Cerebellar cortex (tissue), 1 donor: ENCODE measurements at places on chromosomes 6 and 20.

GRCh38 chr6:169971081-169971861 is 219.8 kb downstream of the ERMARD start:
- DNase-seq, result no peak

GRCh38 chr6:37967651-37968050 is 148.1 kb downstream of the ZFAND3 start:
- DNase-seq, result no peak

GRCh38 chr6:123904228-123904627 is 100.6 kb downstream of the NKAIN2 start:
- DNase-seq, result no peak

DNA sequence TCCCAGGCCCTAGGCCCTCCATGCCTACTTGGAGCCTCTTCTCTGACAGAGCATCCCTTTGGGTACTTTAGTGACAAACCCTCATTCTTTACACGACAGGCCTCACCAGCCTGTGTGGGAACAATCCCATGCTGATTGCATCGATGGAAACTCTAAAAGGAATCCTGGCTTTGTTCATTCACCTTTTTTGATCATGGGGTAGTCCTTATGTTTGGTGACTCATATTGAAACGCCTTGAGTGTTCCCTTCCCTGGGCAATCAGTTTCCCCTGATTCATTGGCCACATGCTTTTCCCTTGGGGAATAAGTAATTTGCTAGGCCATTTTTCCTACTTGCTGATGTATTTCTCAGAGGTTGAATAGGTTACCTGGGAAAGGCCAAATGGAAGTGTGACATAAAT is 14.7 kb upstream of the TNFAIP3 start:
- no peak for DNase-seq

DNA sequence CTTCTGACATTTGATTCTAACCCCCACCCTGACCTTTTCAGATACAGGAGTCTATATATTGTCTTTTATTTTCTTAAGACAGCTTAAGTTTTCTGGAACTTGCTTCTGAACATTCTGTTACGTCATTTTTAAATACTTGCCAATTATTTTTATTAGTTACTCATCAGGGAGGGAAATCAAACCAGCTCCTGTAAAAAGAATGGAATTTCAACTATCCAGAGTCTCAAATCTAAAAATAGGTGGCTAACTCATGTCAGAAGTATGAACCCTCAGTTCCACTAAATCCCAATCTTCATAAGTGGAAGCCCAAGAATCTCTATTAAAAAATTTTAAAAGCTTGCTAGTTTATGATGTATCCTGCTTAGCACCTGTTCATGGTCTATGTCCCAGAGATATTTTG is 900.0 kb downstream of the KIF16B start:
- no peak for DNase-seq

- no peak for DNase-seq
These were observed 23.7 kb upstream of the ID1 start for GRCh38 chr20:31581391-31581790.
